Stimulated activated CD8-positive, alpha-beta memory T cell treated with anti-CD3 and anti-CD28 coated beads, Interleukin-7, amount 100 ng/mL, for 1 hour (primary cell): ENCODE measurements at places on chromosomes 13 and 19.

DNA sequence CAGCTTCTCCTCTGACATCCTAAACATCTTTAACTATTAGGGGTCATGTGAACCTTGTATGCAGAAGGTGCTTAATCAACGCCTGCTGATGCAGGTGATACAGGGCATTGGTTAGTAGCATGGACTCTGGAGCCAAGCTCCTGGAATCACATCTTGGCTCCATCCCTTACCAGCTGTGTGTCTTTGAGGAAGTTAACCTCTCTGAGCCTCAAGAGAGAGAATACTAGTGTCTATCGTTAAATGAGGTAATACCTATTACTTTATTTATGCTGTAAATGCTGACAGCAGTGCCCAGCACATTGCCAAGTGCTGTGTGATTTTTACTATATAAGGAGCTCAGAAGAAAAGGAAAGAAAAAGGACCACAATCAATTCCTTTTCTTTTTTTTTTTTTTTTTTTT is 11.2 kb upstream of the SELENOW start:
- no peak for DNase-seq

DNA sequence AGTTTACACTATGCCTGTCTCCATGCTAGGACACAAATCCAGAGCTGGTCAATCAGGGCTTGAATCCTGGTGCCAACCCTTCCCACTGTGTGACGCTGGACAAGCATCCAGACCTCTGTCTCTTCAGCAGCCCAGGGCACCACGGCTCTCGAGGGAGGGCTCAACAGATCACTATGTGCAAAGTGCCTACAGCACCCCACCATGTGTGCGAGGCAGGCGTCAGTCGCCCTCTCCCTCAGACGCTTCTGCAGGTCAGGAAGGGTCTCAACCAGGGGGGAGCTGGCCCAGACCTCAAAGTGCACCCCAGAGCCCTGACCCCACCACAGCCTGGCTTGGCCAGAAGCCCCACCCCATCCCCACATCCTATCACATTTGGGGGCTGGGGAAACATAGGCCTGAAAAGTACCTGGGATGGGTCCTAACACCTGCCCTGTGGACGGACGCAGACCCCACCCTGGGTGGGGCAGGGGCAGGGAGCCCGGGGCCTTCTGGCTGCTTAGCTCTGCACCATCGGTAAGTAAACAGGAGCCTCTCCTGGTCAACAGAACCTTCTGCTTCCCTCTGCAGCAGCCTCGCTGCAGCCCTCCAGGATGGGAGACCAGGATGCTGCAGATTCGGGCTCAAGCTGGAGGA is 2.9 kb upstream of the C2CD4C start:
- DNase-seq, result no peak

DNA sequence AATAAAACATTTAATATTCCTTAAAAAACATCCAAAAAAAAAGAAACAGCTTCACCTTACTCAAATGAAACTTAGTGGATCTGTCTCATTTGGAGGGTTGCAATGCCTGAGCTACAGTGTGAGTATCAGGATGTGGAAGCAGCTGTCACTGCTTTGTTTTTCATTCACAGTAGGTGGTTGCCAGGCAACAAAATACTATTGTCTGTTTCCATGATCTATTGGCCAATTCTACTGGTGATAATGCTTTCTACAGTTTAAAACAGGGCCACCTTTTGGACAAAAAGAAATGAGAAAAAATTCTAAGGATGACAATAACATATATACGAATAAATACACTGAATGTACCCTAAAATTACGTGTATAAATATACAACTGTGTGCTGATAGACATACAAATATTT is 3.0 kb downstream of the ENOX1 start:
- no peak for DNase-seq

DNA sequence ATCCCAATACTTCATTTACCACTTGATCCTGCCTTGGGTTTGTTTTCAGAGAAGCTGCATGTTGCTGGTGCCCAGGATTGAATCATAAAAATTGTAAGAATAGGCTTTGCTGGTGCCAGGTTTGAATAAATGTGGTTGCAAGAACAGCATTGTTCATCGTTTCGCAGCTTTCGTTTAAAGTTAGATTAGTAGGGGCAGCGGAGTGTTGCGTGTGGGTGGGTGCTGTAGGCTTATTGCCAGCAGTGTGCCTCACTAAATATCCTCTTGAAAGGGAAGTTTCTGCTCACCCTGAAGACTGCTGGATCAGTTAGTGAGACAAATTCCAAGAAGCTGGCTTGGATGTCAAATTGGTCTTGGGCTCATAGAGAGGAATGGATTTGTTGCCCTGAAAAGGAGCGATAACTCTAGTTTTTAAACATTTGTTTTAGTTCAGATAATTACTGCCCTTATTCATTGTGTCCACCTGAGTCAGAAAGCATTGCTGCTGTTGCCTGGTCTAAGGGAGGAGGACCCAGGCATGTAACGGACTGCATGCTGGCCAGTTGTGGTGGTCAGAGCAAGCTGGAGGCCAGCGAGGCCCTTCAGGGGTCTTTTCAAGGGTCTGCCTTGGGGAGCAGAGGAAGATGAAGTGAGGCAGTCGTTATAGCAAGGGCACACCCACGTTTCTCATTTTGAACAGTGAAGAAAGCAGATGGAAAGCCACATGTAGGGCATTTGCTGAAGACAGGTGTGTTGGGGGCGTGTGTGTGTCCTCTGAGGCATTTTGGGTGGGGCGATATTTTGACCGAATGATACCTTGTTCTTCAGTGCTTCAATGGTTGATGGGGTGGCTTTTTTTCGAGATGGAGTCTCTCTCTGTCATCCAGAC is 8.5 kb downstream of the ILF3 start:
- no peak for DNase-seq

- DNase-seq, result no peak
These were observed 1.4 kb downstream of the HNRNPUL1 start for GRCh38 chr19:41265395-41266153.

- no peak for DNase-seq
These were observed 2104.9 kb downstream of the PCDH9 start for GRCh38 chr13:65125236-65125635.

- no peak for DNase-seq
These were observed 6.1 kb upstream of the UPF3A start for GRCh38 chr13:114275304-114275703.

- DNase-seq, result no peak
These were observed 20.2 kb downstream of the KLK5 start for GRCh38 chr19:50932690-50933083.

GRCh38 chr13:112456138-112457056 is 80.2 kb downstream of the SPACA7 start:
- no peak for DNase-seq

DNA sequence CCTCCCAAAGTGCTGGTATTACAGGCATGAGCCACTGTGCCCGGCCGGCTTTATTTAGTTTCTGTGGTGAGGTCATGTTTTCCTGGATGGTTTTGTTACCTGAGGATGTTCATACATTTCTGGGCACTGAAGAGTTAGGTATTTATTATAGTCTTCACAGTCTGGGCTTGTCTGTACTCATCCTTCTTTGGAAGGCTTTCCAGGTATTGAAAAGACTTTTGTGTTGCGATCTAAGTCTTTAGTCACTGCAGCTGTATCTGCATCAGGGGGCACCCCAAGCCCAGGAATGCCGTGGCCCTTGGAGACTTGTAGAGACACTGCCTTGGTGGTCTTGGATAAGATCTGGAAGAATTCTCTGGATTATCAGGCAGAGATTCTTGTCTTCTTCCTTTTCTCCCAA is 12.8 kb downstream of the BLOC1S3 start:
- DNase-seq, result no peak

DNA sequence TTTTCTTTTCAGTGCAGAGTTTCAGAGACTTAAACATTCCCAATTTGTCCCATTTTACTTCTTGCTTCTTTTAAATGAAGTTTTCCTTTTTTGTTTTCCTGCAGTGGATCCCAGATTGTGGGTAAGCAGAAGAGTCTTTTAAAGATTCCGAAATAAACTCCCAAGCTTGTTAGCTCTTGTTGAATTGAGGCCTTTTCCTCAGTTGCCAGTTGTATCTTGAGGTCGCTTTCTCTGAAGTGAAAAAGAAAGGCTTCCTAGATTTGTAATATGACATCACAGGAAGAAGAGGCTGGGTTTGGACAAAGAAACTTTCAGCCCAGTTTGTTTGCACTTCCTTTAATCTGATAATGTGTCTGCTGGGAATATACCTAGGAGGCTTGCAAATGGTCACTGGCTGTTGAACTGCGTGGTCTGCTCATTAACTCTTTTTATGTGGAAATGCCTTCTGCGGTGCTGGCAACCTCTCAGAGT is at the start of gene LPAR6:
Gene LPAR6, minus strand, starts transcription at position 233 of the 471 bp plus-strand sequence. CDS start 690 bp downstream, outside the sequence.
- DNase-seq, result no peak

DNA sequence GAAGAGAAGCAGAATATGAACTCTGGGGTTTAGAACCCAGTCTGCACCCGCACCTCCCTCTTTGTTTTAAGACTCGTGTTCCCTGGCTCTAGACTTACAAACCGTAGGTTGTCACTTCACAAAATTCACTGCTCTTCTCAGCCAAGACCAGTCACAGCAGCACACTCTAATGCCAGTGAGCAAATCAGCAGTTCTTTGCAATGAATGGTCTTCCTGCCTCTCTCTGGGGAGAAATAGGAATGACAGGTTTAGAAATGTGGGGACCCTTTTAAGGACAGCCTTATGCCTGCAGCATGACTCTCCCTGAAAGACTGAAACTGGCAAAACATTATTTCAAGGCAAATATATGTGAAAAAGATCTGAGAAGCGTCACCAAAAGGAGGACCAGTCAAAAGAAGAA is 156.9 kb downstream of the KCTD15 start:
- no peak for DNase-seq

DNA sequence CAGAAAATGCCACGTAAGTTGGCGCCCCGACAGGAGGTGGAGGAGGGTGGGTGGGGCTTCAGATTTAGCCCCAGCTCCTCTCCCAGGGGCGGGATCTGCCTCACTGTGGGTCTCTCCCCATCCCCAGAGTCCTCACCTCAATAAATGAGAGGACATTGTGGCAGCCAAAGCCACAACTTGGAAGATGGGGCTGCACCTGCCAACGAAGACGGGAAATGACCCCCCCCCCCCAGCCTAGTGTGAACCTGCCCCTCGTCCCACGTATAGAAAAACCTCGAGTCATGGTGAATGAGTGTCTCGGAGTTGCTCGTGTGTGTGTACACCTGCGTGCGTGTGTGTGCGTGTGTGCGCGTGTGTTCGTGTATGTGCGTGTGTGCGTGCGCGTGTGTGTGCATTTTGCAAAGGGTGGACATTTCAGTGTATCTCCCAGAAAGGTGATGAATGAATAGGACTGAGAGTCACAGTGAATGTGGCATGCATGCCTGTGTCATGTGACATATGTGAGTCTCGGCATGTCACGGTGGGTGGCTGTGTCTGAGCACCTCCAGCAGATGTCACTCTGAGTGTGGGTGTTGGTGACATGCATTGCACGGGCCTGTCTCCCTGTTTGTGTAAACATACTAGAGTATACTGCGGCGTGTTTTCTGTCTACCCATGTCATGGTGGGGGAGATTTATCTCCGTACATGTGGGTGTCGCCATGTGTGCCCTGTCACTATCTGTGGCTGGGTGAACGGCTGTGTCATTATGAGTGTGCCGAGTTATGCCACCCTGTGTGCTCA is 1.5 kb upstream of the TRAPPC5 start:
- DNase-seq, result peak; percentile 34

GRCh38 chr13:85303630-85304029 is 495.6 kb downstream of the SLITRK6 start:
- DNase-seq, result no peak

GRCh38 chr13:98315466-98315865 is 138.4 kb upstream of the RNF113B start:
- no peak for DNase-seq

DNA sequence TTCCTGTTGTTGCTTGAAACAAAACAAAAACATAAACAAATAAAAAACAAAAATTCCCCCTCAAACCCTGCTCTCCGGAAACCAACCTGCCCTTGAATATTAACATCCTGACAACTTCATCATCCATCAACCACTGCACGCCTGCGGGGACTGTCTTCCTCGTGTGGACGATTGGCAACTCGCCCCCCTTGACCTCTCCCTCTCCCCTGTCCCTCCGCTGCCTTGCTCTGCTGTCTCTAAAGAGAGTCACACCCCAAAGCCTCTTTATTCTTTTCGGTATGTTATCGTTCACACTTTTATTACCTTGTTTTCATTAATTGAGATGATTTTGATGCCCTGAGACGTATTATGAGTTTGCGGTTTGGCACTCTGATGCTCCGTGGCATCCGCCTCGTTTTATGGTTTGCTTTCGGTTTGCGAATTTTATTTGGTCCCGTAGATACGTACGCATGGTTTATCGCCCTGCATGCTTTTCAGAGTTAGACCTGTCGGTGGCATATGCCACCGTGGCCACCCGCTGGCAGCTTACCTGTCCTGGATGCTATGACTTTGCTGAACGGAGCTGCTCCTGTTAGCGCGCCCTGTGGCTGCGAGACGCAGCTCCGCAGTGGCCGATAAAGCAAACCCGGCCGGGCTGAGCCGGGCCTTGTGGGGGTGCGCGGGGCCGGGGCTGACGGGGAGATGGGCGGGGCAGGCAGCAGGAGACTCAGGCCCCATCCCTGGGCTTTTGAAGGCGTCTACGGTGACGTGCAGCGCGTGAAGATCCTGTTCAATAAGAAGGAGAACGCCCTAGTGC is 10.6 kb downstream of the PTBP1 start:
- no peak for DNase-seq

DNA sequence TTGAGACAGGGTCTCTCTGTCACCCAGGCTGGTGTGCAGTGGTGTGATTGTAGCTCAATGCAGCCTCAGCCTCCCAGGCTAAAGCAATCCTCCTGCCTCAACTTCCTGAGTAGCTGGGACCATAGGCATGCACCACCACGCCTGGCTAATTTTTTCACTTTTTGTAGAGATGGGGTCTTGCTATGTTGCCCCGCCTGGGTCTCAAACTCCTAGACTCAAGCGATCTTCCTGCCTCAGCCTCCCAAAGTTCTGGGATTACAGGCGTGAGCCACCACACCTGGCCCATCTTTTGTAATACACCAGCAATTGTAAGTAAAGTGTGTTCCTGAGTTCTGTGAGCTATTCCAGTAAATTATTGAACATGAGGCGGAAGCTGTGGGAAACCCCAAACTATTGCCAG is 6.7 kb downstream of the PLA2G4C start:
- DNase-seq, result no peak

DNA sequence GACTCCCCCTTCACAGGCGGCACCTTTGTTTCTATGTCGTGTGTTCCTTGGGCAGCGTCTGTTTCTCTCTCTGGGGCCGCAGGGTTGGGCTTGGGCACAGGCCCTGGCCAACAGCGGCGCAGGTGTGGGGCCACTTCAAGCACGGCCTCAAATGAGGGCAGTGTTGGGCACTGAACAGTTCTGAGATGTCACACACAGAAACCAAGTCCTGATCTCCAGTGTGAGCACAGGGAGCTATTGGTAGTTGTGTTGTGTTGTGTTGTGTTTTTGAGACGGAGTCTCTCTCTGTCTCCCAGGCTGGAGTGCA is 42.7 kb downstream of the GATAD2A start:
- DNase-seq, result no peak
